ENCODE measurements at places on chromosomes 11 and 22.

DNA sequence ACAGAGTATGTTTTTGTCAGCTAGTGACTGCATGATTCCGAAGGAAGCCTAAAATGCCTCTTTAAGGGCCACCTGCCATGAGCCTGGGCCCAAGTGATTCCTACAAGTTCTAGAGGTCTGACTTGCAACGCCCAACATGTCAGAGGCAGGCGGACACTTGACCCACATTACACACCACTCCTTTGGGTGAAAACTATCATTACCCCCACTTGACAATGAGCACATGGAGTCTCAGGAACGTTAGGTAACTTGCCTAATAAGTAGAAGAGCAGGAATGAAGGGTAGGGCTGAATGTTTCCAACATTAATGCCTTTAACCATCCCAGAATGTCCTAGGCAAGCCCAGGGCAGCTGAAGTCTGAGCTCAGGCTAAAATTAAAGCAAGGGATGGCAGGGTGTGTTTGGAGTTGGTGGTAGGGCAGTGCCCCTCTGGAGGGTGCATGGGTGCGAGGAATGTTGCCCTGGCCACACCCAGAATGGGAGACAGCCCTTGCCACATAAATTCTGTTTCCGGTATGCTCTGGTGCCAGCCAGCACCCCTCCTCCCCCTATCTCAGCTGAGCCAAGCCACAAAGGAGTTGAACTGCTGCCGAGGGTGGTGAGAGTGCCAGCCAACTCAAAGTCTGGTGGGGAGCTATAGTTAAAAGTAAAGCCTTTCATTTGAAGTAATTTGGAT, 2.5 kb downstream of the PLAAT2 start:
- DNase-seq = peak; percentile 38

DNA sequence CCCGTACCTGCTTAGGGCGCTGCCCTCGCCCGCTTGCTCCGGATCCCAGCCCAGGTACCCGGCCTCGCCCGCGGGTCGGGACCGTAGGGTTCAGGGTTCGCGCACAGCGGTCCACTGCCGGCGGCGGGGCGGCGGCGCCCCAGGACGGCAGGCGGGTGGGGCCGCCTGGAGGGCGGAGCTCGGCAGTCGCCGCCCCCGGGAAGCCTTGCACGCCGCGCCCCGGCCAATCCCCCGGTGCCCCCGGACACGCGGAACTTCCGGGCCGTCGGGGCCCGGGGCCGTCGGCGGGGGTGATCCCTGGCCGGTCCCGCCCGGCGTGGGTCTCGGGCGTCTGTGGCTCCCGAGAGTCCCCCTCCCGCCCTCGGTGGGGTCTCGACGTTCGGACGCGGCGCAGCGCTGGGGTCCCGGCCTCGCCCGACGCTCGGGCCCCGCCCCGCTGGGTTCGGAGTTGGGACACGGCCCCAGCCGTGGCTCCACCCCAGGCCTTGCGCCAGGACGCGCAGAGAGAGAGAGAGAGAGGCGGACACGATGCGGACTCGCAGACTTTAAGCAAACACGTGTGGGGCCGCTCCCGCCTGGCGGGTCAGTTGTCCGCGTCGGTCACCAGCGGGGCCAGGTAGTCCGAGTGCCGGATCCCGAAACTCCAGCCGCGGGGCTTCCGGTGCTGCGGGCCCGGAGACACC, at the start of gene TYMP:
TYMP (minus strand) TSS at position 116 of the 683 bp plus-strand sequence. CDS start 303 bp downstream, outside the sequence.
- peak; percentile 34 for DNase-seq

- DNase-seq = no peak
These were observed 9.6 kb downstream of the P2RY2 start for GRCh38 chr11:73227571-73228211.

- no peak for DNase-seq
These were observed 12.9 kb upstream of the EHD1 start for GRCh38 chr11:64891215-64891848.

- DNase-seq = no peak
These were observed 4.5 kb upstream of the SMARCB1 start for GRCh38 chr22:23782252-23782651.

DNA sequence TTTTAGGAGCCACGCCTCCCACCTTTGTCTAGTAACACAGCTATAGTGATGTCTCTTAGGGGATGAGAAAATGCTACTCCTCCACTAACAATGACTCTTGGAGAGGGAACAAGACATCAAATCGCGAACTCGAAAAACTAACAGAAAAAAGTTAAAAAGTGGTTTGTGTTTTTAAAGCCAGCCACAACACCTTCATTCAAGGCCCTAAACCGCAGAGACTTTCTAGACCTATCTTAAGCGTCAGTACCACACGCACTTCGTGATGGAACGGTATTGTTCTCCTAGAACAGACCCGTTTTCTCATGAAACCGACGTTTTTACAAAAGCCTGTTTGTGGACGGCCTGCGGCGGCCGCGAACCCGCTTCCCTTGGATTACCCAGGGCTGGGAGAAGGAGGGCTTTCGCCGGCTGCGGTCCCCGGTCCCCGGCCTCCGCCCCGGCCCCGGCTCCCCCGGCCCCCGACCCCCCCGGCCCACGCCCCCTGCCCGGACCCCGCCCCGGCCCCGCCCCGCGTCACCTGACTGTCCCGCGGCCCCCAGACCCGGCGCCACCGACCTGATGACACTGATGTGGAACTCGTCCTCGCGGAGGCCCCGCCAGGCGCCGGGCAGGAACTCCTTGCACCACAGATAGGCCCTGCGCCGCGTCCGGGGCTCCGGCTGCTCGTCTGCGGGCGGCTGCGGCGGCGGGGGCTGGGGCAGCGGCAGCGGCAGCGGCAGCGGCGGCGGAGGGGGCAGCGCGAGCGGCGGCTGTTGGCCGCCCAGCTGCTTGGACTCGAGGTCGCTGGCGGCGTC, 718 bp downstream of the CHKA start:
- DNase-seq = peak; percentile 40

DNA sequence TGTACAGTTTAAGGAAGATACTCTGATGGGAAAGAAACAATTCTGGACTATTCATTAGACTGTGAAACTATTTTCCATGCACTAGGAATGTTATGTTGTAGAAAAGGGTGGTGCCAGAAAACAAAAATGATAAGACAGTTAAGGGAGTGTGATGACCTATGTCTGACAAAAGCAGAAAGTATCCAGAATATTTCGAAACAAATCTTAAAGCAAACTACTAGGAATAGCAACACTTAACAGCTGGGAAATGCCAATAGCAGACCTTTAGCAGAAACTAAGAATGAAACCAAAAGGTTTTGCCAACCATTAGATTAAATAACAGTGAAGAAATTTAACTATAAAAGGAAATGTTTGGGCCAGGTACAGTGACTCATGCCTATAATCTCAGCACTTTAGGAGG, 3.3 kb upstream of the ARHGAP20 start:
- DNase-seq = no peak

DNA sequence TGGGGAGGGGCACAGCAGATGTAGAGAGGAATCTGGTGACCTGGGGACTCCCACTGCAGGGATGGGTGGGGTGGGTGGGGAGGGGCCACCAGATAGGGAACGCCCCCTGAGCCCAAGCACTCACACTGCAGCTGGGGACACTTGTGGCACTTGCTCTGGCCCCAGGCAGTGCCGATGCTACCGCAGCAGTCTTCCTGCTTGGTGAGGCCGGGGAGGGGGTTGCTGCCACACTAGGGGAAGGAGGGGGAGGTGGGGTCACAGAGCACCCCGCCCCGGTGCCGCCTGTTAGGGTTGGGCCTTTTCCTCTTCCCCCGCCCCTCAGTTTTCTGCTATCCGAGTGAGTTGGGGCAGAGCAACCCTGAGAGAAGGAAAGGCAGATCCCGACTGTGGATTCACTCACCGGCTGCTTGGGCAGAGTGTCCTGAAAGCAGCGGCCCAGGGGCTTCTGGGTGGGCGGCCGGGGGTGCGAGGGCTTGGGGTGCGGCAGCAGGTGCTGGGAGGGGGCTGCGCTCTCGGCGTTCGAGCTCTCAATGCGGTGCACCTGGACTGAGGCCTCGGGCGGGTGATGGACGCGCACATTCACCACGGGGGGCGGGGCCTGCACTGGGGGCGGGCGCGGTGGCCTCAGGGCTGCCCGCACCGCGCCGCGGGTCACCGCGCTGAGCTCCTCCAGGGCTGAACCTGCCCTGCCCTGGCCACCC, 4.7 kb downstream of the LTBP3 start:
- peak; percentile 82 for DNase-seq

DNA sequence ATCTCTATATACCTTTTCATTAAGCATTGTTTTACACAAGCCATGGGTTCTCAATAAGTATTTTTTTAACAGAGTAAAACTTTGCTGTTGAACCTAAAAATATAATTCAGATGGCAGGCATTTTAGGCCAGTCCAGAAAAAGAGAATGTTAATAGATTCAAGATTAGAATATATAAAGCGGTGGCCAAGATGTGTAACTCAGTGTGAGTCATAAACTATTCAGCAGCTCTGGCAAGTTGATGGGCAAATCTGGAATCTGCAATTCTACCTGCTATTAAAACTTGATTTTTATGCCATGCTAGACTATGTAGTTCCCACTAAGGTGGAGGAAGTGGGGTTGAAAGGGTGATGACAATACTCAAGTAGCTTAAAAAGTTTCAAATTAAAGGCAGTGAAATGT, 45.4 kb downstream of the CASP12 start:
- DNase-seq = no peak

DNA sequence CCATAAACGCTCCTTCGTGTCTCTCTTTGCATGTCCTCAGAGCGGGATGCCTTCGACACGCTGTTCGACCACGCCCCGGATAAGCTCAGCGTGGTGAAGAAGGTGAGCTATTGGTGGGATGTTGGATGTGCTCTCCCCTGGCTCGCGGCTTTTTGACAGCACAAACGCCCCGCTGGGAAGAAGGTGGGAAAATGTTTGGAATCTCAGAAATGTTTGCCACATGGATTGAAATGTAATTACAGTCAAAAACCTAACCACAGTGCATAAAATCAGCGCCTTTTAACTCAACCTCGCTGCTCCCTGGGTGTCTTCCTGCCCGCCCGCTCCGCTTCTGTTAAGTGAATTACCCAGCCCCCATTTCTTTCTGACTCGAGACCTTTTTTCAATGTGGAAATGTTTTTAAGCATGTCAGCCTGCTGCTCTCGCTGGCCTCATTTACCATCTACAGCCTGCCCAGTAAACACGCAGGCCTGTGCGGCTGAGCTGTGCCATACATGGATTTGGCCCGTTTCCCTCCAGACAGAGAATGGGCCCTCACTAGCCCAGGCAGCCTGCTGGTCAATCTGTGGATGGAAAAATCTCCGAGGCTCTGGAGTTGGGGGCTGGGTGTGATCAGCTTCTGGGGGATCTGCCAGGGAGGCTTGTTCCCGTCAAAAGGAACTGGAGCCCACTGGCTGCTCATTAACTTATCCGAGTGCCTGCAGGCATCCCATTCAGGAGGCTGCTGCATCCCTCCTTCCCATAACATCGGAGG, 32.7 kb upstream of the PARVG start:
- DNase-seq = no peak

- DNase-seq = no peak
These were observed 33.2 kb upstream of the CRYBB3 start for GRCh38 chr22:25166266-25167040.

GRCh38 chr11:8671651-8672062, 10.8 kb downstream of the TRIM66 start:
- no peak for DNase-seq

GRCh38 chr11:34250732-34251588, 106.8 kb downstream of the ABTB2 start:
- DNase-seq = peak; percentile 43

DNA sequence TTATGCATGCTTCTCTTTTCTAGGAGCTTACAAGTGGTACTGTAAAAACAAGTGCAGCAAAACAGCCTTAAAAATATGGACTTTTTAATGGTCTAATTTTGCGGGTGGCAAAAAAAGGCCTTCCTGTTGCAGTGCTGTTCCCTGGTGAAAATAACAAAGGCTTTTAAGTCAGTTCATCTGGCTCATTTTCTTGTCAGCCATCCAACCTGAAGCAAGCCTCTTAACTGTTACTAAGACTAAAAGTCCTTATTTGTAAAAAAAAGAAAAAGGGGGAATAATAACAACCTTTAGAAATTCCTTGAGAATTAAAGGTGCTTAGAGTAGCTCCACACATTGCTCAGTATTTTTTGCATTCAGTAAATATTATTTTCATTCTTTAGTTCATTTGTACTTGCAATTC, 200.5 kb upstream of the CHORDC1 start:
- no peak for DNase-seq

GRCh38 chr22:38214302-38215056, 12.7 kb downstream of the MAFF start:
- DNase-seq = peak; percentile 9

DNA sequence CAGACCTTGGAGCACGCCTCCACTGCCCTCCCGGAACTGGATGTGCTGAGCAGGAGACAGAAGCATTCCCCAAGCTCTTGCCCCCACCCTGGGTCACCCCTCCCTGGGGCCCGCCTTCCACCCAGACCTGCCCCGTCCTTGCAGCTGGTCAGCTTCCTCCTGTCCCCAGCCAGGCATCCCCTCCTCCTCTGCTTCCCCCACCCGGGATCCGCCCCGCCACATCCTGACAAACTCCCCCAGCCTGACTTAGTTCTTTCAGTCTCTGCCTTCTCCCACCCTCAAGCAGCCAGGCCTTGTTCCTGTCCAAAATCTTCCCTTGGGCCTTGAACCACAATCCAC, 1.1 kb upstream of the PLXNB2 start:
- DNase-seq = no peak

- no peak for DNase-seq
These were observed 89.7 kb downstream of the ZC3H12C start for GRCh38 chr11:110182886-110183285.
